ENCODE measurements at places on chromosomes 4 and X.

- DNase-seq: no peak
Measured at GRCh38 chr4:12562021-12562420, 922.1 kb downstream of the RAB28 start.

- no peak for DNase-seq
Measured at GRCh38 chr4:6267573-6267972, 2.1 kb upstream of the WFS1 start.

DNA sequence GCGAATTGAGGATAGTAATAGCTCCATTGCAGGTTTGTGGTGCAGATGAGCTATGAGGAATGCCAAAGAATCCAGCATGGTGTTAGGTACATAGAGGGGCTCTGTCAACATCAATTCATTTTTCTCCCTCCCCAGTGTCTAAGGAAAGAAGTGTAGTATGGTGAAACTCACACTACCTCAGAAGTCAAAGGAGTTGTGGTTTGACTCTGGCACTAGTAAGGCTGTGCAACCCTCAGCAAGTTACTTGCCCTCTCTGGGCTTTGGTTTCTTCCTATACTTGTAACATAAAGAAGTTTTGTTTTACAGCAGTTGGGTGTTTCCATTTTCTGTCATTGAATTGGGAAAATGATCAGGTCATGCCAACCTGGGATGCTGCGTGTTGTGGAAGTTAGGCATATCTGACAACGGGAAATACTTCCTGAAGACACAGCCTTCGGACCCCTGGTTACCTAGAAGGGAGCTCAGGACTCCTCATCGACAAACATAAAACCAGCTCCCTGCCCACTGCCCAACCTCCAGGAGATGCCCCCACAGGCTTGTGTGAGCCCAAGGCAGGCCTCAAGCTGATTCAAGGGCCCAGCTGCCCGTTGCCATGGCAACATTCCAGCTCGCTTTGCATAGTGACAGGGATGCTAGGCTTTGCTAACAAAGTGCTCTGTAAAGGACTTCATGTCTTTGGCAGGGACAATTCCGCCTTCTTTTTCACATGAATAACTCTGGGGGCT is 71.4 kb downstream of the RTL5 start:
- no peak for DNase-seq

DNA sequence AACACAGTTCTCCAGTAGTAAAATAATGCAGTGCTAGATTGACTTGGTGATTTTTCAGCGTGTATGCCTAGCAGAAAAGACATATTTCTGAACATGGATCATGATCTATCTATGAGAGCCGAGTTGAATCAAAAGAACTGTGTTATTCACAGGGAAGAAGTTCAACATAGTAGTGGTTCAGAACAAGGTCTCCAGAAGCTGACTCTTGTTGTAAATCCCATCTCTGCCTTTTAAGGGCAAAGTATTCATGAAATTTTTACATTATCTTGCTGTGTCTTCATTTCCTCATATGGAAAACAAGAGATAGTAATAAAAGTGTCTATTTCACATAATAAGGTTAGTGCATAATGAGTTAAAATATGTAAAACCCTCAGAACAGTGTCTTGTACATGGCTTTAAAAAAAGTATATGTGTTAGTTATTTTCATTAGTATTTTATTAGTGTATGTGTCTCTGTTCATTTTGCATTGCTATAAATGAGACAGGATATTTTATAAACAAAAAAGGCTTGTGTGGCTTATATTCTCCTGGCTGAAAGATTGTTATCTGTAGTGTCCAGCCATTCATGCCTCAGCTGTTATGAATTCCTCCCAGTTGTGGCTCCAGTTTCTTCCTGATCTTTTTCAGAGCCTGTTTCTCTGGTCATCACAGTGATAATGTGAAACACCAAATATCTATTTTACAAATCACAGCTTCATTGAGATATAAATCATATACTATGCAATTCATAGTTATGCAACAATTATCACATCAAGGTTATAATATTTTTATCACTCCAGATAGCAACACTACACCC is 1351.2 kb downstream of the STIM2 start:
- no peak for DNase-seq
